ENCODE measurements at places on chromosomes 4 and X. TPM values are rescaled to one million over a fixed set of nuclear protein-coding genes. Genes with fewer than 3 reads are reported as not detected.
A peak's percentile ranks its signal among the peaks of the same experiment; 100 is the strongest.

CDK16 gene
- total RNA-seq = 193 TPM

DNA sequence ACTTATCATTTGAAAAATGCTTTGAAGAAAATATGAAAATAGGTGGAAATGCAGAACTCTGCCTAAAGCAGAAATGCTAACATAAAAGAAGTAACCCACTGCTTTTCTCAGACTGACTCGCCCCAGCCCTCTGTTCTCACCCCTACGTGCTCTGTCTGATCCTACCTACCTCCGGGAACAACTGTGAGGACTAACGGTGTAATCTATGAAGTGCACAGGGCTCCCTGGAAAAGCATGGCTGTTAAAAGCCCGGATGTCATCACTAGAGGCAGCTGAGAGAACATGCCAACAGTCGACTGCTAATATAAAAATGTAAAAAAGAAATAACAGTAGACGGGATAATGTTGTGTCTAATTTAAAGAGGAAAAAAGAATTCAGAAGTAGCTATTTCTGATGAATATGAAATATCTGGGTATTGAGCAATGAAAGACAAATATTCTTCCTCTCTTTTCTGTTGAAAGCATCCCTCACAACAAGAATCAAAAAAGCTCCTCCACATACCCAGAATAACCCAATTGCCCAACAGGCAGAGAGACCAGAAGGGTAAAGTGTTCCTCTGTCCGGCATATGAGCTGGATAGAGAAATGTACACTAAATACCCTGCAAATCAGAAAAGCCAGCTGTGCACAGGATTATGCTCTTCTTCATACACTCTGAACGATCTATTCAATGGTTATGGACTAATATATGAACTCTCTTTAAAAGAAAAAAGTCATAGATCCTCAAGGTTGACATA is 130.7 kb downstream of the TSPAN5 start:
- H3K36me3 ChIP-seq = no peaks in the 10 kb centered on the region
- H3K4me3 ChIP-seq = no peak overlapping the region
- no peak for DNase-seq
- peaks cover 3% of the 10 kb centered on the region for H3K4me1 ChIP-seq
- no peak overlapping the region for H3K27ac ChIP-seq

VEGFD gene
- total RNA-seq = 21.0 TPM

- H3K27ac ChIP-seq = no peak overlapping the region
- no peaks in the 10 kb centered on the region for H3K4me1 ChIP-seq
- no peak for DNase-seq
- H3K36me3 ChIP-seq = no peaks in the 10 kb centered on the region
- no peaks in the 10 kb centered on the region for H3K27me3 ChIP-seq
Measured at GRCh38 chr4:81436096-81436495, 35.6 kb downstream of the RASGEF1B start.

DNA sequence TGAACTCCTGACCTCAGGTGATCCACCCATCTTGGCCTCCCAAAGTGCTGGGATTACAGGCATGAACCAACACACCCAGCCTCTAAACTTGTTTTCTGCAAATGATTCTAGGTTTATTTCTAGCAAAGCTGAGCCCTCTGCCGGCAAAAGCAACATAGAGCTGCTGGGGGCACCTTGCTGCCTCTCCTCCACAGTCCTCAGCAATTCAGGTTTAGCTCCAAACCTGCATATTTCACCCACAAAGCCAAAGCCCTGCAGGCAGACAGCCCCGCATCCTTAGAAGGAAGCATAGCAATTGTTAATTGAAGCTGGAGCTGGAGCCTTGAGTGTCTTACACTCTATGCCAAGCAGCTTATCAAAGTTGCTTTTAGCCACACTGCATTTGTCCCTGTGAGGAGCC is 24.9 kb upstream of the OCIAD2 start:
- no peak overlapping the region for H3K4me3 ChIP-seq
- H3K27ac ChIP-seq = no peak overlapping the region
- DNase-seq = no peak
- H3K36me3 ChIP-seq = no peaks in the 10 kb centered on the region

GRCh38 chr4:119027811-119028210 is 107.8 kb upstream of the MYOZ2 start:
- peaks cover 33% of the 10 kb centered on the region for H3K4me1 ChIP-seq
- no peaks in the 10 kb centered on the region for H3K36me3 ChIP-seq
- peak overlapping the region; percentile 92 for H3K27ac ChIP-seq

GRCh38 chr4:169151671-169152070 is 119.1 kb downstream of the SH3RF1 start:
- no peak overlapping the region for H3K4me3 ChIP-seq
- no peak overlapping the region for H3K27ac ChIP-seq
- no peaks in the 10 kb centered on the region for H3K27me3 ChIP-seq
- no peaks in the 10 kb centered on the region for H3K4me1 ChIP-seq

FDCSP gene
- not detected for total RNA-seq

GRCh38 chr4:152308951-152309350 is 226.9 kb downstream of the FBXW7 start:
- no peaks in the 10 kb centered on the region for H3K36me3 ChIP-seq
- H3K4me3 ChIP-seq = no peak overlapping the region
- no peak overlapping the region for H3K27ac ChIP-seq
- no peaks in the 10 kb centered on the region for H3K27me3 ChIP-seq

- DNase-seq = no peak
- no peak overlapping the region for H3K27ac ChIP-seq
- no peak overlapping the region for H3K4me3 ChIP-seq
- no peaks in the 10 kb centered on the region for H3K27me3 ChIP-seq
Measured at GRCh38 chrX:15158350-15158735, 111.5 kb downstream of the ASB9 start.

DNA sequence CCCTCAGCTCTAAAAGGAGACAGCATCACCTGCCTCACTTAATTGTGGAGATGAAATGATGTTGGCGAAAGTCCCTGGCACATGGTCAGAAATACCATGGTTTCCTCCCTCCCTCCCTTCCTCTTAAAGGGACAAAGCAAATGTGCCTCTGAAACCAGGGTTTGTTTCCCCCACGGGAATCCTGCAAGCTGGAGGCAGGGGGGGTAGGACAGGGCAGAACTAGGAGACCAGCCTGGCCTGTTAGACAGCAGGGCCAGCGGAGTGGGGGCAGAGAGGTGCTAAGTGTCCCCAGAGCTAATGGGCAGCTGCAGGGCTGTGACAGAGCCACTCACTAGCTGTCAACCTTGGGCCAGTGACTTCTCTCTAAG is 5.7 kb downstream of the RTL5 start:
- H3K4me1 ChIP-seq = peaks cover 51% of the 10 kb centered on the region
- H3K27ac ChIP-seq = peak overlapping the region; percentile 73
- no peak overlapping the region for H3K4me3 ChIP-seq
- DNase-seq = peak; percentile 21
- no peaks in the 10 kb centered on the region for H3K27me3 ChIP-seq

GRCh38 chr4:2365913-2366210 is 52.6 kb downstream of the ZFYVE28 start:
- no peak overlapping the region for H3K4me3 ChIP-seq
- H3K27me3 ChIP-seq = no peaks in the 10 kb centered on the region
- no peaks in the 10 kb centered on the region for H3K36me3 ChIP-seq
- H3K27ac ChIP-seq = no peak overlapping the region
- no peak for DNase-seq
- no peaks in the 10 kb centered on the region for H3K4me1 ChIP-seq

- DNase-seq = no peak
- no peak overlapping the region for H3K4me3 ChIP-seq
- H3K27me3 ChIP-seq = no peaks in the 10 kb centered on the region
- H3K27ac ChIP-seq = no peak overlapping the region
- no peaks in the 10 kb centered on the region for H3K36me3 ChIP-seq
Measured at GRCh38 chr4:106422766-106423165, 54.2 kb upstream of the GIMD1 start.

GRCh38 chr4:82519776-82520175 is 42.0 kb downstream of the TMEM150C start:
- H3K36me3 ChIP-seq = no peaks in the 10 kb centered on the region
- no peaks in the 10 kb centered on the region for H3K27me3 ChIP-seq
- DNase-seq = no peak
- H3K4me1 ChIP-seq = peaks cover 33% of the 10 kb centered on the region
- no peak overlapping the region for H3K27ac ChIP-seq

STATH gene
- total RNA-seq = not detected

PAGE5 gene
- not detected for total RNA-seq

DNA sequence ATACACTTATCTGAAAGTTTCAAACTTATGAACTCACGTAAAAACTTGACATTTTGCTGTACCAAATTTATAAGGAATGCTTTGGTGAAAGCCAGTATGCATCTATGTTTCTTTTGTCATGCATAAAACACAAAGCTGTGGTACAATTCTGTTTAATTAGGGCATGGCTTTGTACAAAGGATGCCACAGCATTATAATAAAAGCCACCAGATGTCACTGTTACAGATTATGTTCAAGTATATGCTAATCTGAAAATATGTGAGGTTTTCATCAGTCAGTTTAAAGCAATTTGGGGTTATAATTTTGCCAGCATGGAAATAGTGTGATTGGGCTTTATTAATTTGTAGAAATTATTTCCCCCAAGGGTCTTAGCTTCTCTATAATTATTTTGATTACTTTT is 69.0 kb downstream of the ATOH1 start:
- H3K27me3 ChIP-seq = no peaks in the 10 kb centered on the region
- no peak overlapping the region for H3K4me3 ChIP-seq
- no peaks in the 10 kb centered on the region for H3K36me3 ChIP-seq
- DNase-seq = no peak

- no peaks in the 10 kb centered on the region for H3K4me1 ChIP-seq
- peaks cover 4% of the 10 kb centered on the region for H3K27me3 ChIP-seq
- H3K36me3 ChIP-seq = no peaks in the 10 kb centered on the region
- no peak overlapping the region for H3K27ac ChIP-seq
Measured at GRCh38 chr4:161850631-161851030, 313.2 kb downstream of the FSTL5 start.

KCNIP4 gene
- not detected for total RNA-seq

GRCh38 chrX:262381-262909 is 18.7 kb upstream of the PLCXD1 start:
- H3K27me3 ChIP-seq = no peaks in the 10 kb centered on the region
- H3K27ac ChIP-seq = no peak overlapping the region
- no peaks in the 10 kb centered on the region for H3K36me3 ChIP-seq
- no peak overlapping the region for H3K4me3 ChIP-seq
- H3K4me1 ChIP-seq = no peaks in the 10 kb centered on the region
- no peak for DNase-seq

DNA sequence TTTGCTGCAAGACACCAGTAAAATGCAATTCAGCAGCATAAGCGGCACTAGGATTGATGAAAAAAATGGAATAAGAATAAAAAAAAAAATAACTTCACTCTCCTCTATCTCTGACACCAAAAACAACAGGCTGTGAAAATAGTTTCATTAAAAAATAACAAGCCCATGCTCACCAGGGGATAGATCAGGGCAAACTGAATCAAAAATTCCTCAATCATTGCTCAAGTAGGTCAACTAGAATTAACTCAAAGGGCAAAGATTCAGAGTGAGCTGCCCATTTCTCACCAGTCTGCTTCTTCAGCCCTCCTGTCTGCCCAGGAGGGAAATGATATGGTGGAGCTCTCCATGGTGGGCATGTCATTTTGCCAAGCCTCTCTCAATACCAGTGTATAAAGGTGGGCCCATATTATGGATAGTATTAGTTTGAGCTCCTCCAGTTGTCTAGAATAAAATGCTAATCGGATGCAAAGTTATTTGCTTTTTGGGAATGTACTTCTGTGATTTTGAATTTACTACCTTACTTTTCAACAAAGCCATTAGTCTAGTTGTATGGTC is 153.9 kb downstream of the UNC5C start:
- H3K4me1 ChIP-seq = no peaks in the 10 kb centered on the region
- no peak overlapping the region for H3K27ac ChIP-seq
- DNase-seq = no peak
- H3K4me3 ChIP-seq = no peak overlapping the region
- H3K27me3 ChIP-seq = no peaks in the 10 kb centered on the region

GRCh38 chr4:14392378-14392777 is 609.9 kb upstream of the CPEB2 start:
- H3K27me3 ChIP-seq = no peaks in the 10 kb centered on the region
- H3K27ac ChIP-seq = no peak overlapping the region
- DNase-seq = no peak
- H3K36me3 ChIP-seq = no peaks in the 10 kb centered on the region
- no peaks in the 10 kb centered on the region for H3K4me1 ChIP-seq
- no peak overlapping the region for H3K4me3 ChIP-seq

NLRP2B gene
- not detected for total RNA-seq

MAGEB5 gene
- total RNA-seq = not detected

DNA sequence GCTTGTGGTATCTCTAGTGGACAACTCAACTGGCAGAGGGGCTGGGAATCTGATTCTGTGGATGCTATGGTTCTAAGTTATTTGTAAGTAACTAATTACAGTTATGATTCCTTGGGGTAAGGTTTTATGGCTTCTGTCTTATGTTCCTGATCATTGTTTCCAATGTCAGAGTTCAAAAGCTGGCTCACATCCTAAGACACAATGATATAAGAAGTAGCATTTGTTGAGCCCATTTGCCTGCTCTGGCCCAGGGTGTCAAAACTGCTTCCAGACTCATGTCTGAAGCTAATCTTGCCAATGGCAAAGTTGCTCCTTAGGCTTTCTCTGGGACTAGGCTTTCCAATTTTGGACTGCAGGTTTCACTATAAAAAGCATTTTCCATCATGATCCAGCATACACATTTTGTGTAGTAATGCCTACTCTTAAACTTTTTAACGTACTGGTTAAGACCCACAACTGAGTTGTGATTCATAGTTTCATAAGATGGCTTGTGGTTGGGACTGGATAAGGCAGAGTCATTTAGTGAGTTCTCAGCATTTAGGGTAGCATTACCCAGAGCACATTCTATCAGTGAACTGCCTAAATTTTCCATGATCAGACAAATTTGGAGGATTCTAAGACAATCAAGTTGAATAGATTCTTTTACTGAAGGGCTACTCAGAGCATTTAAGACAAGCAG is 50.0 kb downstream of the CCNI start:
- H3K36me3 ChIP-seq = peaks cover 99% of the 10 kb centered on the region
- H3K4me3 ChIP-seq = no peak overlapping the region
- no peak overlapping the region for H3K27ac ChIP-seq
- H3K4me1 ChIP-seq = no peaks in the 10 kb centered on the region

DNA sequence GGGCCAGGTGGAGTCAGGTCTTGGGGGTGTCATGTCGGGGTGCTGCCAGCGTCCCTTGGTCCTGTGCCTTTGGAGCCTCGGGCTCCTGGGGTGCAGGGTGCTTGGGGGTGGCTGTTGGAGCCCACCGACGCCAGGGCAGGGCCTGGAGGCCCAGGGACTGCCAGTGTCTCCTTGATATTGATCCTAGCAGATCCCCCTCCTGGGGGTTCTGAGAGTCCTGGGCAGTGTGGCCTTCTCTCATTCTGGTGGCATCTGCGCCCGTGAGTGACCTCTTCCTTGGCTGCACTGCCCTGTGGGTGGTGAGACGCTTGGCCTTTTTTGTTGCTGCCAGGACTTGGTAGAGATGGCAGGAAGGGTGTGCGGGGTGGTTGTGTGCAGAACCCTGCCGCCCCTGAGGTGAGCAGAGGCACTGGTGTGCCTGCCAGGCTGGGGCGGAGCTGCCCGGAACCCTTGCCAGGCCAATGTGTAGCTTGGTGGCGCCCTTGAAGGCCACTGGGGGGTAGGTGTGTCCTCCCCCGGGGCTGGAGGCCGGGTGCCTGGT is 7.0 kb downstream of the NAT8L start:
- no peak overlapping the region for H3K4me3 ChIP-seq
- no peak overlapping the region for H3K27ac ChIP-seq
- DNase-seq = no peak
- H3K27me3 ChIP-seq = peaks cover 16% of the 10 kb centered on the region
- no peaks in the 10 kb centered on the region for H3K36me3 ChIP-seq

GRCh38 chr4:70153937-70154336 is at the start of gene PRR27:
Gene PRR27 (plus strand): TSS chr4:70154237. CDS start chr4:70154376, 139 bp downstream.
- no peaks in the 10 kb centered on the region for H3K36me3 ChIP-seq
- no peak for DNase-seq
- H3K27ac ChIP-seq = no peak within 1 kb of the TSS
- H3K27me3 ChIP-seq = no peaks in the 10 kb centered on the region
